Cardiac muscle cell (in vitro differentiated cells and primary cell): ENCODE measurements at places on chromosomes 7 and 10. TPM values are rescaled to one million over a fixed set of nuclear protein-coding genes. Genes with fewer than 3 reads are reported as not detected.

GRCh38 chr10:2936816-2937215 is 130.5 kb upstream of the PFKP start:
- no peaks in the 10 kb centered on the region for H3K36me3 ChIP-seq
- H3K27me3 ChIP-seq, result no peaks in the 10 kb centered on the region
- no peak overlapping the region for H3K4me3 ChIP-seq
- peak; percentile 5 for DNase-seq
- H3K27ac ChIP-seq, result no peak overlapping the region

ETV1 gene
- 70.3 and 73.1 TPM in 2 replicates for total RNA-seq

IGFBP1 gene
- 0.18 TPM in 1 of 2 replicates, not detected in the other for total RNA-seq

DNA sequence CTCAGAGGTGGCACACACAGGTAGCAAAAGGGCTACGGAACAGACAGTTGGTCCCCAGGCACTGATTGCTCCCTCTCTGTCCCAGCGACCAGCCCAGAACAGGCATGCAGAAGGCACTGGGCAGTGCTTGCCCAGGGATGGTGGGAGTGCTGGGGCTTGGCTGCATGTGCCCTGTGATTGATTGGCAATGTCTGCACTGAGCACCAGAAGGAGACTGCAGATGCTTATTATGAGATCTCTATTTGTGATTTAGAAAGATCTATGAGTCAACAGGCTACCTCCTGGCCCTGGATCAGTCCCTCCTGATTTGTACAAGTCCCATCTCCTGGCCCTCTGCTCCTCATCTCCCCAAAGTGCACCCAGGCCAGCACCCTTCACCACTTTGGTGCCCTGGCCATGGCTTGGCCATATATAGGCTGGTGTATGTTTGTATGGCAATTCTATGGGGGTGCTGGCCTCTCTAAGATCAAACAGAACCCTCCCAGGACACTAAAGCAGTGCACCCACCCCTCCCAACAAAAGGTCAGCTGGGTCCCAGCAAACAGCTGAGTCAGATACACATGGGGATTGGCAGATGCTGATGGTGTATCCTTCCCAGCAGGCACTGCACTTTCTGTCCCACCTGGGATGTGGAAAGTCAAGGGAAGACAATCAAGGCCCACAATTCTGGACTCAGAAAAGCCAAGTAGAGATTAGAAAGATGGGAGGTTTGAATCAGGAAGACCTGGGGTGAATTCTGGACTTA is 30.9 kb downstream of the CAMK2B start:
- no peak overlapping the region for H3K27ac ChIP-seq
- H3K27me3 ChIP-seq, result peaks cover 13% of the 10 kb centered on the region
- no peaks in the 10 kb centered on the region for H3K36me3 ChIP-seq
- H3K4me1 ChIP-seq, result peaks cover 6% of the 10 kb centered on the region
- DNase-seq, result no peak
- H3K4me3 ChIP-seq, result no peak overlapping the region

GRCh38 chr7:138032186-138032585 is 30.3 kb upstream of the CREB3L2 start:
- H3K4me3 ChIP-seq, result no peak overlapping the region
- H3K4me1 ChIP-seq, result no peaks in the 10 kb centered on the region
- no peaks in the 10 kb centered on the region for H3K27me3 ChIP-seq
- no peaks in the 10 kb centered on the region for H3K36me3 ChIP-seq
- no peak for DNase-seq
- no peak overlapping the region for H3K27ac ChIP-seq

IGF2BP3 gene
- total RNA-seq, result 44.9 and 59.3 TPM in 2 replicates

GRCh38 chr10:28558923-28559508 is 26.1 kb downstream of the WAC start:
- H3K36me3 ChIP-seq, result peaks cover 2% of the 10 kb centered on the region
- no peaks in the 10 kb centered on the region for H3K27me3 ChIP-seq

GRCh38 chr10:129855836-129856563 is 108.1 kb downstream of the EBF3 start:
- H3K36me3 ChIP-seq, result no peaks in the 10 kb centered on the region
- no peak overlapping the region for H3K27ac ChIP-seq
- H3K4me3 ChIP-seq, result no peak overlapping the region
- no peaks in the 10 kb centered on the region for H3K4me1 ChIP-seq
- DNase-seq, result no peak
- H3K27me3 ChIP-seq, result no peaks in the 10 kb centered on the region

DNA sequence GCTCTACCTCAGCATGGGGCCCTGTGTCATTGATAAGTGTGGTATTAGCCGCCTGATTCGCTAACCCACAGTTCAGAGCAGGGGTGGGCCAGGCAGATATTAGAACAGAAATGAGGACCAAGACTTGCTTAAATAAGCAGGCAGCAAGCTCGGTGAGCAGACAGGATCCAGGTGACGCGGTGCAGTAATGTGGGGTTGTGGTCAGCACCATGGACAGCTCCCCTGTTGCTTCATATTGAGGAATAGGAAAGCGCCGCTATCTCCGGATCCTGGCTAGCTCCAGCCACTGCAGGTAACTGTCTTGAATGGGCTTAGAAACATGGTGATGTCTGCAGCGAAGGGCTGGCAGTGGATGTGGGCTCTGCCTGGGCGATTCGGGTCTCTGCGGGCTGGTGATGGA is 51.3 kb upstream of the GPR26 start:
- H3K4me3 ChIP-seq, result no peak overlapping the region
- no peaks in the 10 kb centered on the region for H3K4me1 ChIP-seq
- H3K27ac ChIP-seq, result no peak overlapping the region
- peak; percentile 96 for DNase-seq
- no peaks in the 10 kb centered on the region for H3K36me3 ChIP-seq

SPDYE2 gene
- not detected in 2 replicates for total RNA-seq

DNA sequence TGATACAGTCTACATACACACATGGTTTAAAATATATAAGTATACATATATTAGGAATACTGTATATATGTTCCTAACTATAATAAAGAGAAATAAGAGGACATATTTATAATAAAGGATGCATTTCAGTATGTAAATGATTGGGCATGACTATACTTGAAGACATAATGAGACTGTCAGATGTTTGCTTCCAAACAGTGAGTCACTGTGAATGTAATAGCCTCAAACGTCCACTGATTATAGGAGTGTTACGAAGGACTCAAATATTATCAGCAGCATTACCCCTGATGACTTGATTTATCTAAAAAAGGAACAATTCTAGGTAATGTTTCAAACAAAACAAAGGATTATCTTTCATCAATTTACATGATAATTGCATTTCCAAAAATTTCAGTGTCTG is 39.9 kb upstream of the NRBF2 start:
- H3K4me1 ChIP-seq, result no peaks in the 10 kb centered on the region
- no peaks in the 10 kb centered on the region for H3K27me3 ChIP-seq
- no peaks in the 10 kb centered on the region for H3K36me3 ChIP-seq
- H3K27ac ChIP-seq, result no peak overlapping the region
- no peak overlapping the region for H3K4me3 ChIP-seq
- no peak for DNase-seq

DNA sequence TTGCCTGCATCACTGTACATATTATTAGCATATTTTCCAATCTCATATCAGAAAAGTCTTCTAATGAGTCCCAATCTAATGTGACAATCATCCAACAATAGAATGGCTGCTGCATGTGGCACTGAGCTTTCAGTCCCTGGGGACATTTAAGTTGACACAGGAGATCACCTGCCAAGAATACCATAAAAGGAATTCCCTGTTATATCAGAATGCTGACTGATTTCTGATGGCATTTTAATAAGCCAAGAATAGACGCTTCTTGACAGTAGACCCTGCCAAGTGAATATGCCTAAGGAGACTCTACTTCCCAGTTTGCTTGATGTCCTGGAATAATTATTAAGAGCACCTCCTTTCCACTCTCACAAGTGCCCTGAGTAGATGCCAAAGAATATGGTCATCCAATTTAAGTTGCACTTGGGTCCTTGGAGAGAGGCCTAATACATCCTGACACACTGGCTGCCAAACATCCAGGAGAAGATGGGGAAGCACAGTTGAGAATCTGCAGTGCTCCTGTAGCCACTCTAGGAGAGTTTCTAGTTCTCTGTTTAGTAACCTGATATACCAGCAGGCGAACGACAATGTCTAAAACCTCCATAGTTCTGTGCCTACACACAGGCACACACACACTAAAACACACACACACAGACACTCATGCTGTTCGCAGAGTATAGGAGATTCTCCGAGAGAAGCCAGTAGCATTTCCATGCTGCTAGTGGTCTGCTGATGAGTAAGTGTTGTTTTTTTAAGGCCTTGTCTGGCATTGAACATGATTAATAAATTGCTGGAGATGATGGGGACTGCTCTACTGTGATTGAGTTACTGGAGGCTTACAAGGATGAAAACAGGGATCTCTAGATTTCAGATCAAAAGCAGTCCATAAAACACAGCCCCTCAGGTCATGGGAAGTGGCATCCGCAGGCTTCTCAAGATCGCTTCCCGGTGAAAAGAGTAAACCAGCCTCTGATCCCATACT is 369.6 kb downstream of the KCNMA1 start:
- no peaks in the 10 kb centered on the region for H3K4me1 ChIP-seq
- no peaks in the 10 kb centered on the region for H3K36me3 ChIP-seq
- H3K27me3 ChIP-seq, result peaks cover 17% of the 10 kb centered on the region

CUZD1 gene
- 0.30 TPM in 1 of 2 replicates, not detected in the other for total RNA-seq

GRCh38 chr7:7077945-7078344 is 104.4 kb upstream of the C1GALT1 start:
- no peaks in the 10 kb centered on the region for H3K4me1 ChIP-seq
- no peak for DNase-seq
- no peaks in the 10 kb centered on the region for H3K27me3 ChIP-seq
- H3K36me3 ChIP-seq, result no peaks in the 10 kb centered on the region
- H3K27ac ChIP-seq, result no peak overlapping the region
- H3K4me3 ChIP-seq, result no peak overlapping the region

CPA2 gene
- 0.71 and 1.9 TPM in 2 replicates for total RNA-seq

DNA sequence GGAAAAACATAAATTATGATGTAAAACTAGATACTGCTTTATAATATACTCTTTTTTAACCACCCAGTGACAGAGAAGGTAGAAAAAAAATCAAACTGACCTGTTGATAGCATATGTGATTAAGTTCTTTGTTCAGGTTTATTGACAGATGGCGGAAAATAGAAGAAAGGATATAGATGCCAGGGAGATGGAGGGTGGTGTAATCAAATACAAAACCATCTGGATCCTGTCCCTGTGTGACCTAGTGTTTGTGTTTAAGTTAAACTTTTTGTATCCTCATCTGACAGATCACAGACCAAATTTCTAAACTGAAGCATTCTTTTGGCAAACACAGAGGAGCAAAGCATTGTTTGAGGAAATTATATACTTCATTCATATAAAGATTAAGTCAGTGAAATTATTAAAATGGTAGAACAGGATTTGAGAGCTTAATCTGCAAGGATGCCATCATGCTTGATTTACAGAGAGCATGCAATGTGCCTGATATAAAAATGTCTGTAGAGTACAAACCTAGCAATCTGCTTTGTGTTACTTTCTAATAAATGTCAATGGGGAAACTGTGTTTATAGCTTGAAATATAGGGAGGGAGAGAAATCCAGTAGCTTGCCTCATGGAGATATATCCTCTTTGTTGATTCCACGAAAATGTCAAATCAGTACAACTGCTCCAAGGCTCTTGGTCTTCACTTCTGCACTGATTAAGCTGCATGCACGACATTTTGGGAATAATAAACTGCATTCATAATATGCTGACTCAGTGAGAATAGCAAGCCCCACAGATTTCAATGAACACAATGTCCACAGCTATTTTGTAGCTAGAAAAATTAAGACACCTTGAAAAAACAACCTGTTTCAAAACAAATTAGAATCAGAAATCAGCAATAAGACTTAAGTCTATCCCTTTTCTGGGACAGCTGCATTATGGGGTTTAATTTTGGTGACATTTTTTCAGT is 39.0 kb downstream of the SEM1 start:
- no peak overlapping the region for H3K4me3 ChIP-seq
- no peak overlapping the region for H3K27ac ChIP-seq
- no peaks in the 10 kb centered on the region for H3K4me1 ChIP-seq
- H3K27me3 ChIP-seq, result no peaks in the 10 kb centered on the region
- no peak for DNase-seq

LIPF gene
- not detected in 2 replicates for total RNA-seq

GRCh38 chr7:103292122-103292521 is 5.1 kb upstream of the PMPCB start:
- no peak for DNase-seq
- no peaks in the 10 kb centered on the region for H3K4me1 ChIP-seq
- H3K27me3 ChIP-seq, result peaks cover 16% of the 10 kb centered on the region

DNA sequence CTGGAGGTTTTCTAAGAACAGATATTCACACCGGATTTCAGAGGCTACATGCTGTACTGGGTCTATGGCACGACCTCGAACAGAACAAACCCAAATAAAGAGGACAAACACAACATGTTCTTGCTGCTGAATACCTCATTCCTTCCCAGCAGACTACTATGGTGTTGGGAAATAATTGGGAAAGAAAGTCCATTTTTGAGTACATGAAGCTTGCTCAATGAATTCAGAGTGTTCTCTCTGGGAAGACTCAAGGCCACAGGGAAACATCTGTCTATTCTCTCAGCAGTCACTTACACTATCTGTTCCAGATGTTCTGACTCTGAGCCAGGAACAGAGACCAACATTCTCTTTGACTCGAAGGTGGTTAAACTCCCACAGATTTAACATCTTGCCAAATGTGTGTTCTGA is 30.9 kb downstream of the LAMB1 start:
- no peak overlapping the region for H3K4me3 ChIP-seq
- H3K27me3 ChIP-seq, result no peaks in the 10 kb centered on the region
- no peak overlapping the region for H3K27ac ChIP-seq

DNA sequence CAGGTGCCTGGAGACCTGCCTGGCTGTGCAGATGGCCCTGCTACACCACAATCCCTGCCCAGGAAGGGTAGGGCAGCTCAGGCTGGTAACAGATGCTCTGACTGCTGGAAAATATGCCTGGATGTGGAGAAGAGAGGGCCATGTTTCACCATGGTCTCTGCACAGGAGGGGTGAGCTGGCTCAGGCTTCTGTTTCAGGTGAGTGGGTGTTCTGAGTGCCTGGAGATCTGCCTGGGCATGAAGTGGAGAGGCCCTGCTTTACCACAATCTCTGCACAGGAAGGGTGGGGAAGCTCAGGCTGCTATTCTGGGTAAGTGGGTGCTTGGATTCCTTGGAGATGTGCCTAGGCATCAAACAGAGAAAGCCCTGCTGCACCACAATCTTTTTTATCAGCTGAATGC is 350.1 kb downstream of the KIF20B start:
- H3K36me3 ChIP-seq, result no peaks in the 10 kb centered on the region
- H3K4me3 ChIP-seq, result no peak overlapping the region

SPDYE16 gene
- total RNA-seq, result 0.11 and 1.1 TPM in 2 replicates

WNT2 gene
- total RNA-seq, result 260 and 313 TPM in 2 replicates

HMX3 gene
- not detected in 2 replicates for total RNA-seq

DNA sequence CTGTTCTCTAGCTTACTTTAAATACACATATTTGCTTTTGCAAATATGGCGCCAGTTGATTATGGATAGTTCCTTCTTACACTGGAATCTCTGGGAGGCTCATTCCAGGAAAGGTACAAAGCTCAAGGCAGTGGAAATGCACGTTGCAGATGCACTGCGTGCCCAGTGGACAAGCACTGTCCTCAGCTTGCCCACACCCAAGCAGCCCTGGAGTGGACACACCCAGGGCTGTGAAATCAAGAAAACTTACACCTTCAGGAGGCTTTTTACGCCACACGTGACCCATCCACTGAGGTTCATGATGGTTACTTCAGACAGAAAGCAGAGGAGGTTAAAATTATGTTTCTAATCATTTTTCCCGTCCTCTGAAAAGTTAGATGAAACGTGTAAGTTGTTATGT is 248.5 kb downstream of the VTI1A start:
- H3K36me3 ChIP-seq, result no peaks in the 10 kb centered on the region
- H3K27me3 ChIP-seq, result no peaks in the 10 kb centered on the region
- no peak overlapping the region for H3K4me3 ChIP-seq
- H3K4me1 ChIP-seq, result peaks cover 3% of the 10 kb centered on the region
- H3K27ac ChIP-seq, result no peak overlapping the region

GRCh38 chr10:74177140-74177677 is 26.2 kb downstream of the ADK start:
- H3K4me1 ChIP-seq, result peaks cover 4% of the 10 kb centered on the region
- H3K27me3 ChIP-seq, result no peaks in the 10 kb centered on the region
- DNase-seq, result no peak
